Stimulated activated CD4-positive, alpha-beta T cell treated with anti-CD3 and anti-CD28 coated beads, Interleukin-2, amount 100 ng/mL, for 24 hours (primary cell): ENCODE measurements at places on chromosomes 12 and 14.

GRCh38 chr14:70696026-70696425 is 54.3 kb downstream of the TTC9 start:
- no peak for DNase-seq

- DNase-seq, result no peak
Measured at GRCh38 chr12:46935271-46935847, 109.6 kb upstream of the SLC38A4 start.

GRCh38 chr14:29608861-29609260 is 318.8 kb downstream of the PRKD1 start:
- no peak for DNase-seq

DNA sequence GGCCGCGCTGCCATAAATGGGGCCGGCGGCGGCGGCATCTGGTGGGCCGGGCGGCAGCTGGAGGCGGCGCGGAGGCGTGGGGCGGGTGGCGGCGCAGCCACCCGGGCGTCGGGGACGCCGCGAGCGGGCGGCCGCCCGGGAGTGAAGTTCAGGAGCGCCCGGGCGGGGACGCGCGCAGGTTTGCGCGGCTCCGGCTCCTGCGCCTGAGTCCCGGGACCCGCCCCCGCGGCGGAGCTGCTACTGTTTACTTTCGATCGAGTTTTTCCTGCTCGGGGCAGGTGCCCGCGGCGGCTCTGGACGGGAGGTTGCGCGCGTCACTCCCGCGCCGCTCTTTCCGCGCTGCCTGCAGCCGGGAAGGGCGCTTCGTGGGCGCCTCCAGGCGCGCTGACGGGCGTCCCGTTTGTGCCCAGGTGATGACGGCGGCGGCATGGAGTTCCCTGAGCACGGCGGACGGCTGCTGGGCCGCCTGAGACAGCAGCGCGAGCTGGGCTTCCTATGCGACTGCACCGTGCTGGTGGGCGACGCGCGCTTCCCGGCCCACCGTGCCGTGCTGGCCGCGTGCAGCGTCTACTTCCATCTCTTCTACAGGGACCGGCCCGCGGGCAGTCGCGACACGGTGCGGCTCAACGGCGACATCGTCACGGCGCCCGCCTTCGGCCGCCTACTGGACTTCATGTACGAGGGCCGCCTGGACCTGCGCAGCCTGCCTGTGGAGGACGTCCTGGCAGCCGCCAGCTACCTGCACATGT is at the start of gene ZBTB42:
TSS of gene ZBTB42 (plus strand) at position 331 of the 749 bp plus-strand sequence. CDS start at position 428, 97 bp downstream.
- peak; percentile 77 for DNase-seq

DNA sequence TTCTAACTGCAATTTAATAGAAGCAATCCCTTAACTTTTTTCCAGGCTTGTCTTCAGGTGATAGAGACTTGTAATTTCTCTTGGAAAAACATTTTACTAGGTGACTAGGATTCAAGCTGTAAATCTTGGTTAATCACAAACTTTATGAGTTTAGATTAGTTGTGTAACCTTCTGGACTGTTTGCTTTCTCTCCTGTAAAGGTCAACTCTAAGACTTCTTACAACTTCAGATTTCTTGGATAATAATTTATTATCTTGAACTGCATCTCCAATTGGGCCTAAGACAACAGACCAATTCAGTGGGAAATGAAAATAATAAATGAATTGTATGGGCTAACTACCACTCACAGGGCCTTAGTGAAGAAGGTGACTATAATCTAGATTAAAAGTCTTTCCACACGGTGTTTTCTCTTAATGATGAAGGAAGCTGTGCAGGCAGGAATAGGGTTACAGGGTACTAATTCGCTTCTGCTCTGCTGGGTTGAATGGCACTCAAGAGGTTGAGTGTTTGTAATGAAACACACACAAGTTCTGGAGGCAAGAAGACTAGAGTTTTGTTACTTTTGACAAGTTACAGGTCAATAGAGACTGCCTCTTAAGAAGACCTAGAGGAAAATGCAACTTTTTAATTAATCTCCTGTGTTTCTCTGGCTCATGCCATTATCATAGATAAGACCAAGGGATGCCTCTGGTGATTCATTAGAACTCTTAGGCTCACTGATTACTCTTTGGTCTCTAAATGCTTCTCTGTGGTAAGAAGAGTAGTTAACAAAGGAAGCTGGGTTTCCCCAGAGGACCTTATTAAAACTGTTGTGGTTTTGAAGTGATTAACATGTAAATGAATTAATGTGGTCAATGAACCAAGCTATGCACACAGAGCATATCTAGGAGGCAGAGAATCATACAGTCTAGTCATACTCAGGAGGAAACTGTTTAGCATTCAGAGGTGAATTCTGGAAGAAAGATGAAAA is 30.0 kb upstream of the OR4E1 start:
- no peak for DNase-seq

DNA sequence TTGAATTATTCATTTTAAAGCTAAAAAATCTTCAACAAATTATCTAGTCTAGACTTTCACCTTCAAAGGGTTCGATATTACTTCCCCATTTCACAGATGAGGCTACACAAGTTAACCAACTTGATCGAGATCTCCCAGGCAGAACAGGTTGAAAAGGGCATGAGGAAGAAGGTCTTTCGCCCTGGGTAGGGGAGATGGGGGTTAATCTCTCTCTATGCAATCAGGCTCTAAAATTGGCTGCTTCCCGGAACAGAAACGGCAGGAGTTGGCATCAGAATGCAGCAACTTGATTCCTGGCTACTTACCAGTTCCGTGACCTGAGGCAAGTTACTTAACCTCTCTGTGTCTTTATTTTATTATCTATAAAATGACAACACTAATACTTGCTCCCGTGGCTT is 2.4 kb upstream of the CISTR start:
- DNase-seq, result no peak

DNA sequence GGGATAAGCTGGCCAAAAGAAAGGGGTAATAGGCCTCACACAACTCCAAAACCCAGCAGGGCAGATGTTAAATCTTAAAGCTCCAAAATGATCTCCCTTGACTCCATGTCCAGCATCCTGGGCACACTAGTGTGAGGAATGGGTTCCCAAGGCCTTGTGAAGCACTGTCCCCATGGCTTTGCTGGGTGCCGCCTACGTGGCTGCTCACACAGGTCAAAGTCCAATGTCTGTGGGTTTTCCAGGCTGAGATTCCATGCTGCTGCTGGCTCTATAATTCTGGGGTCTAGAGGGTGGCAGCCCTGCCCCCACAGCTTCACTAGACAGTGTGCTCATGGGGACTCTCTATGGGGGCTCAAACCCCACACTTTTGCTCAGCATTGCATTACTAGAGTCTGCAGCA is 145.3 kb upstream of the GRIN2B start:
- no peak for DNase-seq

DNA sequence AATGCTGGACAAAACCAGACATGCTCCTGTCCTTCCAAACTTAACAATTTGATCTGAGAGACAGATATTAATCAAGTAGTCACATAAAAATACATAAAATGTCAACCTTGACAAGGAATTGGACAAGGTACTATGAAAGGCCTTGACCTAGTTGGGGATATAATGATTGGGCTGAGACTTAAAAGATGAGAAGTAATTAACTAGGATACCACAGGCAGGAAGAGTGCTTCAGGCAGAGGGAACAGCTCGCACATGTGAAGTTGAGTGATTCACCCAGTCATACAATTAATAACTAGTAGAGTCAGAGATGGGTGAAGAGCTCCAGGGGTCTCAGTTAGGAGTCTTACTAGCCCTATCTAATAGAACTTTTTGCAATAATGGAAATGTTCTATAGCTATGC is 259.5 kb downstream of the MSRB3 start:
- DNase-seq, result no peak

DNA sequence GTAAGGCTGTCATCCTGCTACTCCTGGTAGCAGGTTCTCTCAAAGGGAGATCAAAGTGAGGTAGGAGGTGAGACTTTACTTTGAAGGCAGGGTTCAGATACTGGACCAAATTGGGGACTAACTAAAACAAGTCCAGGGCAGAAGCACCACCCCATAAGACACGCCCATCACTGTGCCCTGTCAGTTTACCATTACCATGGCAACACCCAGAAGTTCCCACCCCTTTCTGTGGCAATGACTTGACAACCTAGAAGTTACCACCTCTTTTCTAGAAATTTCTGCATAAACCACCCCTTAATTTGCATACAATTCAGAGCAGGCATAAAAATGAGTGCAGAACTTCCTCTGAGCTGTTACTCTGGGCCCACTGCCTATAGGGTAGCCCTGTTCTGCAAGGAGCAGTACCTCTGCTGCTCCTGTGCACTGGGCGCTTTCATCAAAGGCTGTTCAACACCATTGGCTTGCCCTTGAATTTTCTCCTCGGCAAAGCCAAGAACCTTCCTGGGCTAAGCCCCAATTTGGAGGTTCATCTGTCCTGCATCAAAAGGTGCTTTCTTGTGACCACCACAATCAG is 64.8 kb upstream of the MAX start:
- DNase-seq, result peak; percentile 11

- DNase-seq, result no peak
Measured at GRCh38 chr12:53255996-53256395, 12.1 kb upstream of the ESPL1 start.

- no peak for DNase-seq
Measured at GRCh38 chr12:99381992-99382391, 265.6 kb upstream of the GARIN6 start.

DNA sequence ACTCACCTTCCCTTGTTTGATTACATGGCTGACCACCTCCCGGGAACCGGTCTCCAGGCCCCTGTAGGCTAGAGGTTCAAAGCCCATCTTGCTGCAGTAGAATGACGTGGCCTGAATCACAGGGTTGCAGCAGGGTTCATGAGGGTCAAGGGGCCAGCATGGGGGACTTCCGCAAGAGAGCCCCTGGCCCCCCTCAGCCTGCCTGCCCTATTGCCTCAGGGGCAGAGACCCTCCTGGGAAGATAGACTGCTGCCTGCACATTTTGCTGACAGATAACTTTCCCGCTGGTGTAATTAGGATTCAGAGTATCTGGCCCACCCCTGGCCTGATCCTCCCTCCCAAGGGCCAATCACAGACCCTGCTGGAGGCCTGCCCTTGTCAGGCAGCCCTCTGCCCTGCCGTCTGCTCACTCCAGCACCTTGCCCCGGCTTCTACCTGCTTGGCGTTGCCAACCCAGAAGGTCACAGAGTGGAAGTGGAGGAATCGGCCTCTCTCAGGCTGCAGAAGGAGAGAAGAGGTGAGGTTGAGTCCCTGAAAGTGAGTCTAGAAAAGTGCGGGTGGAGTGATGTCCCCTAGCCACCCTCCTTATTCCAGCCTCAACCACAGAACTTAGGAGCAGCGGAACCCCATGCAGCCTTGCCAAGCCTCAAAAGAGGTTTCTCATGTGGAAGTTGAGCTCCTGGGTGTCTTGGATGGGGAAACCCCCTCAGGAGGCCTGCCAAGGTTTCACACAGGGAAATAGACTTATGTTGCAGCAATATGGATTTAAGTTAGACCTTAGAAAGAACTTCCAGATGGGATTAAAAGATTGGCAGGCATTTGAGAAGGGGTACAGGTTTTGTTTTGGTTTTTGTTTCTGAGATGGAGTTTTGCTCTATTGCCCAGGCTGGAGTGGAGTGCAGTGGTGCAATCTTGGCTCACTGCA is 1.1 kb downstream of the HPD start:
- DNase-seq, result no peak

DNA sequence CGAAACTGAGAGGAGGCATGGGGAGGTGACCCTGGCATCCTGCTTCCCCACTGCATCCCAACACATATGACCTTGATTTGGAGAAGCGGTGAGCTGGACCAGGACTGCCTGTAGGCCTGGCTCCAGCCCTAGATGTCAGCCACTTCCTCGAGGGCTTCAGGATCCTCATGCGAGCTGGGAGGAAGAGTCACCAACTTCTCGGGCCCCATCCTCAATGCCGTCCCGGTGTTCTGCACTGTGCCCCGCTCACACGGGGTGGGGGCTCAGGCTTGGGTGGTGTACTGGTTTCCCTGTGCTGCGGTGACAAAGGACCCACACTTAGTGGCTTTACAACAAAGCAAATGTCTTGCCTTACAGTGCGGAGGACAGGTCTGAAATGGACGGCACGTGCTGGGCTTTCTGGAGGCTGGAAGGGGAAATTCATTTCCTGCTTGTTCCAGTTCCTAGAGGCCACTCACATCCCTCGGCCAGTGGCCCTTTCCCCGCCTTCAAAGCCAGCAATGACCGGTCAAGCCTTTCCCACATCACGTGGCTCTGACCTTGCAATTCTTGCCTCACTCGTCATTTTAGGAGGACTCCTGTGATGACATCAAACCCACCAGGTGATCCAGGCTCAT is 298.1 kb upstream of the RTL1 start:
- DNase-seq, result no peak

GRCh38 chr12:93653079-93653478 is 24.1 kb upstream of the CRADD start:
- no peak for DNase-seq

GRCh38 chr12:132243596-132244310 is 85.6 kb downstream of the GALNT9 start:
- no peak for DNase-seq

DNA sequence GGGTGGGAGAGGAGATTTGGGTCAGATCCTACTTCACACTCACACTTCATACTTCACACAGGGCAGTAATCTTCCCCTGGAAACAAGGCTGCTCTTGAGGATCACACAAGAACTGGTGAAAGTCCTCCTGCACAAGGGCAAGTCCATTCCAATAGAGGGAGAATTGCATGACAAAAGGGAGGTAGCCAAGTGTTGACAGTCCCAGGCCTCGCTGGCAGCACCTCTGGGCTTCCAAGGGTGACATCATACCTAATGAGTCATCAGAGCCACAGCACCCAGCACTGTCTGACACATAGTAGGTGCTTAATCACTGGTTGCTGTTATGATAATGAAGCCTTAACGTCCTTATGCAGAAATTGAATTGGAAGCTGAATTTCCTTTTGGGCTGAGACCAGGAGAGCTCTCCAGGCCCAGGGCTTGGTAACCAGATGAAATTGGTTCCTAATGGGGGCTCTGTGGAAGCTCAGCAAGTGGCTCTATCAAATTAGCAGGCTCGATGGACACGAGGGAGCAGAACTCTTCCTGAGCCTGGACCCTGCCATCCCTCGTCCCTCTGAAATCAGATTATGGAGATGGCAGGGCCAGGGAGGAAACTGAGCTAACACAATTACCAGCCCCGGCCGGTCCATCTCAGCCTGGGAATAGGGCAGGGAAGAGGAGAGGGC is 58.8 kb upstream of the ACTN1 start:
- DNase-seq, result no peak

GRCh38 chr12:58225203-58225877 is 284.0 kb downstream of the ATP23 start:
- DNase-seq, result no peak

- no peak for DNase-seq
Measured at GRCh38 chr14:98634043-98634820, 637.8 kb downstream of the BCL11B start.

- no peak for DNase-seq
Measured at GRCh38 chr14:86790408-86791364, 1202.3 kb downstream of the GALC start.

GRCh38 chr12:11542599-11542998 is 106.9 kb upstream of the ETV6 start:
- DNase-seq, result no peak

- DNase-seq, result no peak
Measured at GRCh38 chr12:103571286-103571685, 15.8 kb upstream of the STAB2 start.

- DNase-seq, result no peak
Measured at GRCh38 chr14:99733540-99734405, 49.7 kb downstream of the CYP46A1 start.

- no peak for DNase-seq
Measured at GRCh38 chr14:38000340-38000739, 207.4 kb upstream of the SSTR1 start.

GRCh38 chr12:3951380-3952135 is 78.4 kb upstream of the PARP11 start:
- no peak for DNase-seq

GRCh38 chr14:56244138-56244789 is 126.1 kb downstream of the PELI2 start:
- no peak for DNase-seq

GRCh38 chr12:49121047-49121696 is 10.0 kb downstream of the TUBA1B start:
- DNase-seq, result no peak
